ENCODE measurements at places on chromosomes 7 and 10.

DNA sequence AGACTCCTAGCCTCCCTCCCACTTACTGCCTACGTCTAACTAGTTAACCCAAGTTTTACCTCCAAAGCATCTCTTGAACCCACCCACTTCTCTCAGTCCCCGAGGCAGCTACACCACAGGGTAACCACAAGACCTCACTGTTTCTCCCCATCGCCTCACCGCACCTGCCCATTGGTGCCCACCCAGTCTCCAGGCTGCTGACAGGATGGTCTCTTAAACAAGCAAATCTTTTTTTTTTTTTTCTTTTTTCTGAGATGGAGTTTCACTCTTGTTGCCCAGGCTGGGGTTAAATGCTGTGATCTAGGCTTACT lies 47.0 kb downstream of the DENND2A start:
- DNase-seq = no peak

GRCh38 chr7:76408121-76408560 lies 1.4 kb downstream of the SSC4D start:
- no peak for DNase-seq

DNA sequence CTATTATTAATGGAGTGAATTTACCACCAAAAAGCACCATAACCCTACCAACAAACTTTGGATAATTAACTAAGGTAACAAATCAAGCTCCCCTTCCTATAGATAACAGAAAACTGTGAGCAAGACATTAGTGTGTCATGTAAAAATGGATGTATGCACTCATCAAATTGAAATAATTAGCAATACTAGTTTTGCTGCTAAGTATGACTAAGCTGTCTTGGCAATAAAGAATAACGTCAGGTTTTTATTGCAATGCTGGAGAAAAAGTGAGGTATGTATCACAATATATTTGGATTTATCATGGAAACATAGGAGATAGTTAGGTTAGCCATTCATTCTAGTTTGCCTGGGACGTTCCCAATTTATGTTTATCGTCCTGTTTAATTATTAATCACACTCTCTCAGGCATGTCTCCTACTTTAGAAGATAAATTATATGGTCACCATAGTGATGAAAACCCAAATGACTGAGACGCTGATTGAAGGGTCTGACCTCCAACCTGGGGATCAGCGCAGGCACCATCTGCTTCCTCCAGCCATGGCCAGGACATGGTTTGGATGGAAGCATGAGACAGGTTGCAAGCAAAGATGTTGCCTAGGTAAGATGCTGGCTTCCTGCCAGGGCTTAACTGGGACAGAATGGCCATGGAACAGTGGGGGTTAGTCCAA lies 125.6 kb downstream of the FANK1 start:
- DNase-seq = no peak

GRCh38 chr7:34451923-34452322 lies 206.1 kb upstream of the NPSR1 start:
- DNase-seq = no peak

DNA sequence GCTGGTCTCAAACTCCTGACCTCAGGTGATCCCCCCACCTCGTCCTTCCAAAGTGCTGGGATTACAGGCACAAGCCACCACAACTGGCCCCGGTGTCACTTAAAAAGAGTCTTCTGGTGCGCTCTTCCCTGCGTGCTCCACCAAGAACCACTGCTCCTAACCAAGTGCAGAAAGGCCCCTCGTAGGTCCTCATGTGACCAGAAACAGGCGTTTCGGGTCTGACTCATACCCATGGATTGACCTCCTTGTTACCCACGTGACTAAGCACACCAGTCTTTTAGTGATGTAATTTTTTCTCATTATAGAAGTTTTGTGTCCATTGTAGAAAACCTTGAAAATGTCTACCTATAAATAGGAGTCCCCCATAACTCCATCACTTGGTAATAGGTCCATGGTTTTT lies 13.9 kb downstream of the FKBP6 start:
- DNase-seq = peak; percentile 51

- no peak for DNase-seq
Observed at GRCh38 chr10:84844461-84844860, 516.1 kb downstream of the CCSER2 start.

DNA sequence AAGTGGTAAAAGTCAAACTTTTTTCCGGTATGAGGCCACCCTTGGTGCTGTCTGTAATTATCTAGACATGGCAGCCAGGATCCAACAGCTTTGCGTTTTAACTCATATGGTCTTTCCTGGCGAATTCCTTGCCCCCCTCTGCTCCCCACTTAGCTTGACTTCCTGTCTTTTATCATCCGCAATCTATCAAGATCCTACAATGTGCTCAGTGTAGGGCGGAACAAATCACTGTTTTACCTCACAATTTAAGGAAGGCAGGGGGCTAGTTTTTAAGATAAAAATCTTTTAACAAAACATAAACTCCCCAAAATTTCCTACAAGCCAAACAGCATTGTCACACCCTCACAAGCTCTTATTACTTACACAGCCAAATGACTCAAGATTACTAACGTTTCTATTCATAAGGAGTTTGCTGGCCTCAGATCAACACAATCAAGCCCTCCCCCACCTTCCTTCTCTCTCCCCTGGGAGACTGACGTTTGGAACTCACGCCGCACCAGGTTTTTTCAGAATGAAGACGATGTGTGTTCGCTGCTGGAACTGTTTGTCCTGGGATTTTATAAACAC lies 1.3 kb upstream of the CDK14 start:
- peak; percentile 71 for DNase-seq
